Coronary artery (tissue), 2 donors: ENCODE measurements at places on chromosomes 1 and 21.

DNA sequence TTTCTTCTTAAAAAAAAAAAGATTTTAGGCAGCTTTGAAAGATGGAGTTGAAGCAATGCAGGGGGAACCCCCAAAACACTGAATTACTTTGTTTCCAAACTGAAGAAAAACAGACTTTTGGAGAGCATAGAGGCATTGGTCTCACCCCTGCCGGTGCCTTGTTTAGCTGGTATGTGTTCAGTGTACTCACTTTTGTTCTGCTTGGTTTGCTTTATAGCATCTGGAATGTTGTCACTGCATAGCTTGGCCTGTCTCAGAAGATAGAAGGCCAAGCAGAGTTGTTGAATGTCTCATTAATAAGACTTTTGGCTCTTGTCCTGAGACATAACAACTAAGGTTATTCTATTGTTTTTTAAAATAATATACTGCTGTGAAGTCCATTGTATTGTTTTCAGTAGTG lies 6.9 kb downstream of the THRAP3 start:
- no peak for DNase-seq

DNA sequence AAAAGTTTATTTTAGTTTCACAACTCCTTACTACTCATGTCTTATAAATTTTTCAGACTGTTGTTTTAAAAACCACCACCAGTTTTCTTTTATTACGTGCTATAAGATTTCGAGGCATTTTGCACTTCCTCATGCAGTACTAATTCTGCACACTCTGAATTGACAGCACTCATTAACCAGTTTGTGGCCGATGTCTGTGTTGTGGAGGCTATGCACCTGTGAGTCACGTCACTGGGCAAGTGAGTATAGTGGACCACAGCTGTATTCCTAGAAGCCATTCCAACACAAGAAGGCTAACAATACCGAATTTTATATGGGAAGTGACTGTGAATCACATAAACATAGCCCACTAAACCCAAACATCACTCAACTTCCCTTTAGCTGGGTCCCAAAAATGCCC lies 21.0 kb upstream of the SPATA6 start:
- no peak for DNase-seq

- no peak for DNase-seq
These were observed 8.6 kb upstream of the RASSF5 start for GRCh38 chr1:206498685-206499084.

- no peak for DNase-seq
These were observed 17.9 kb upstream of the RAP1GAP start for GRCh38 chr1:21687081-21687529.

GRCh38 chr1:203711251-203712007 lies 53.6 kb upstream of the LAX1 start:
- no peak for DNase-seq

GRCh38 chr21:43904331-43904781 lies 39.3 kb downstream of the AGPAT3 start:
- no peak for DNase-seq

- DNase-seq = no peak
These were observed 46.1 kb downstream of the RNF2 start for GRCh38 chr1:185091480-185091879.

DNA sequence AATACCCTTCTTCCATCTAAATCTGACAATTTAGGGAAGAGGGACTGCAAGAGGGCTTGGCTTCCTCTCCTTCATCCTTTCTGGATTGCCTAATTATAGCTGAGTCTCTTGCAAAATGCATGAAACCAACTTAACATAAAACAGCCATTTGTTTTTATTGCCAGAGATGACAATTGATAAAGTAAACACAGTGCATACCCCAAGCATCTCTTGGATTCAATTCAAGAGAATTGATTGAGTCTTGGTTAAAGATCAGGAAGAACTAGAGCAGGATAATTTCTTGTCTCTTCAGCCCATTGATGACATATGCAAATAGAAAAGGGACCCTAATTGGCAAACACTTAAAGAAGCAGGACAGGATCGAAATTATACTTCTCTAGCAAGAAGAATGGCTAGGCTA lies 617.1 kb upstream of the PTBP2 start:
- DNase-seq = no peak

DNA sequence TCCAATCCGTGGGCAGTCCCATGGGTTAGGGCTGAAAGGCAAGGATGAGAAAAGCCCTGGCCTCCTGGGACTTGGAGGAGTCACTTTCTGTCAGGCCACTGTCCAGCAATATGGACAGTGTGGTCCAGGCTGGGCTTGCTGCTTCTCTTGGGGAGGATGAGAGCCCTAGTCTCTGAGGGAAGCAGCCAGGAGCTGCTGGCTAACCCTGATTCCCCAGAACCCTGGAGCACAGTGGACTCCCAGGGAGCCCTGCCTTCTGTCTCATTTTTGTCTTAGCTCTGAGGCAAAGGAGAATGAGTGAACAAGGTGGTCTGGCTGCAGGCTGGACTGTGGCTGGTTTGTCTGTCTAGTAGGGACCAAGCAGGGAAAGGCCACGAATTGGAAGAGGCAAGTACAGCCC lies 23.8 kb upstream of the EDN2 start:
- no peak for DNase-seq

DNA sequence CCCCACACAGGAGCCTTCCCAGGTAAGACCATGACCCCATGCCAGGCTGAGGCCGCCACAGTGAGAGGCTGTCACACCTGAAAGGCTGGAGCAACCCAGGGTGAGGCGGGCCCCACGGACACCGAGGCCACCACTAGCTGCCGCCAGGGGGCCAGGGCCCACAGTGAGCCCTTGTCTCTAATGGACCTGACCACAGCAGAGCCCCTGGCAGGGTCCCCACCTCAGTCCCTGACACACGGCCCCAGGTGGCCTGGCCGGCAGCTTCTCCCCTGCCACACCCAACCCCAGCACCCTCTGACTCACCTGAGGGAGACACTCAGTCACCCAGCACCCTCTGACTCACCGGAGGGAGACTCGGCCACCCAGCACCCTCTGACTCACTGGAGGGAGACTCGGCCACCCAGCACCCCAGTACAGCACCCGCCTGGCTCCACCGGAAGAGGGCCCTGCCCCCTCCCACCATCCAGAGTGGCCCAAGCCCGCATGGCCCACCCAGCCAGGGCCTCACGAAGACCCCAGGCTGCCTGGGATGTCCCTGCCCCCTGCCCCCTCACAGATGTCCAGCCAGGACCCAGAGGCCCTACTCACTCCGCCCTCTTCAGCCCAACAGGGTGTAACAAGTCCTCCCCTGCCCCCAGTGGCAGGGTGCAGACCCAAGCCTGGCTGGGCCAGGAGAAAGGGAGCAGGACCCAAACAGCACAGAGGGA lies 4.4 kb downstream of the DVL1 start:
- no peak for DNase-seq

GRCh38 chr1:214124281-214124805 lies 136.6 kb downstream of the PROX1 start:
- DNase-seq = no peak

DNA sequence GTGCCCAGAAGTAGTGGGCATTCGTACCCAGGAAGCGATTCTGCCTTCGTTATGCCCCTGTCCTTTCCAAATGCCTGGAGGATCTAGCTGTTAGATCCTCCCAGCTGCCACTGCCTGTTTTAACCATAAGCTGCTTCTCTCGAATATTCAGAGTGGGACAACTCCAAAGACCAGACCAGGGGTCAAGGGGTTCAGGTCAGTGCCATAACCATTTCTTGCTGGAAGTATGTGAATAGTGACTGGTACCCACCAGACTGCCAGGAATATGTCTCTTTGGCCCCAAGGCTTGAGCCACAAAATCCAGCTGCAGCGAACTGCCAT lies 914 bp upstream of the MTF1 start:
- DNase-seq = no peak

DNA sequence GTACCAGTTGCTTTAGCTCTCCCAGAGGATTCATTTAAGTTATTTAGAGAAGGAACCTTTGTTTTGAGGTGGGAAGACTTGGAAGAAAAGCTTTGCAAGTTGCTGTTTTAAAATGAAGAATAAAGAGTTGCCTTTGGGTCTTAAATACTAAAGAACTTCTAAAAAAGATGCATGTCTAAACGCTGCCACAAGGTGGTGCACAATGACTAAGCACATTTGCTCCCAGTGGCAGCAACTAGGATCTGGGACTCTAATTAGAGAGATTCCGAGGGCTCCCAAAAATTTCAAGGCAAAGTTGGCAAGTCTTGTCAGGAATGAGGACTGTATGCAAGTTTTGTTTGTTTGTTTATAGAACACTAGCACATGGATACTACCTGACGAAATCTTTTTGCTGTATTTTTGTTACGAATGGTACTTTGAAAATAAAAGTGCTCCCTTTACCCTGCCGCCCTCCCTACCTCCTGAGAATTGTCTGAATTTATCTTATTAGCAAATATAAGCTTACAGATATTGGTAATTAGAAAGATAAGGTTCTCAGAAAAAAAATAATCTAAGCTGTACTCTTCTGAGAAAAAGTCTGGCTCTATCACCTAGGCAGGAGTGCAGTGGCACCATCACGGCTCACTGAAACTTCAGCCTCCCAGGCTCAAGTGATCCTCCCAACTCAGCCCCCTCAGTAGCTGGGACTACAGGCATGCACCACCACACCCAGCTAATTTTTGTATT lies 121.8 kb downstream of the HFM1 start:
- no peak for DNase-seq

DNA sequence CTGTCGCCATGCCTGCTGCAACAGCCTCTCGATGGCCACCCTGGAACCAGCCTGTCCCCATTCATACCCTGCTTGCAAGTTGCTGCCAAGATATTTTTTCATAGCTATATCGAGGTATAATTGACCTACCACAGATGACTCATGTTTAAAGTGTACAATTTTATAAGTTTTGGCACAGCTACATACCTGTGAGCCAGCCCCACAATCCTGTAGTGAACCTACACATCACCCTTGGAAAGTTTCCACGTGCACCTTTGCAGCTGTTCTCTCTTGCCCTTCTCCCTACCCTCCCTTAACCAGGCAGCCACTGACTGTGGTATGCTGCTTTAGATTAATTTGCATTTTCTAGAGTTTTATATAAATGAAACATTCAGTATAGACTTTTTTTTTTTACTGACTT lies 23.0 kb upstream of the KCNJ6 start:
- no peak for DNase-seq

DNA sequence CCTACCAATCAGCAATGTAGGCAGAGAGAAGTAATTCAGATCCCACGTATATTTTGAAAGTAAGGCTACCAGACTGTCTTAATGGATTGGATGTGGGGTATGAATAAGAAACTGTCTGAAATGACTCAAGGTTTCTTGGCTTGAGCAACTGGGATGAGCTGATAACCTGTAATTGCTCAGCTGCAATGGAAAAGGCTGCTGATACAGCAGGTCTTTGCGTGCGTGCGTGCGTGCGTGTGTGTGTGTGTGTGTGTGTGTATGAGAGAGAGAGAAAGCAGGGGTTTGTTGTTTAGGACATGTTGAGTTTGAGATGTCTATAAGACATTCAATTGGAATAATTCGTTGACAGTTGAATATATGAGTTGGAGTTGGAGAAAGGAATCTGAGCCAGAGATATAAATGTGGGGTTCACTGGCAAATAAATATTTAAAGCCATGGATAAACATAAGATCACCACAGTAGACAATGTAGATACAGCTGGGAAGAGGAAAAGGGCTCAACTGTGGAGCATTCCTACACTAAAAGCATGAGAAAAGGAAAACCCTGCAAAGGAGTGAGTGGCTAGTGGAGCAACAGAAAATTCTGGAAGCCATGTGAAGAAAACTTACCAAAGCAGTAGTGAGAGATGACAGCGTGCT lies 72.9 kb downstream of the UCHL5 start:
- no peak for DNase-seq

GRCh38 chr1:7538033-7538432 lies 233.1 kb upstream of the VAMP3 start:
- no peak for DNase-seq

GRCh38 chr1:158274797-158275196 lies 14.9 kb upstream of the CD1C start:
- no peak for DNase-seq
